ENCODE measurements at places on chromosomes 6 and 20. TPM values are rescaled to one million over a fixed set of nuclear protein-coding genes. Genes with fewer than 3 reads are reported as not detected.

- no peak overlapping the region for H3K4me3 ChIP-seq
- H3K27ac ChIP-seq: no peak overlapping the region
- no peaks in the 10 kb centered on the region for H3K27me3 ChIP-seq
- DNase-seq: no peak
- peaks cover 29% of the 10 kb centered on the region for H3K36me3 ChIP-seq
Observed at GRCh38 chr6:57063847-57064246, 17.4 kb downstream of the KIAA1586 start.

- peak overlapping the region; percentile 82 for H3K27ac ChIP-seq
- peak overlapping the region; percentile 84 for H3K4me3 ChIP-seq
- peaks cover 11% of the 10 kb centered on the region for H3K36me3 ChIP-seq
- peaks cover 3% of the 10 kb centered on the region for H3K27me3 ChIP-seq
Observed at GRCh38 chr6:70413992-70414494, 735 bp downstream of the FAM135A start.

DNA sequence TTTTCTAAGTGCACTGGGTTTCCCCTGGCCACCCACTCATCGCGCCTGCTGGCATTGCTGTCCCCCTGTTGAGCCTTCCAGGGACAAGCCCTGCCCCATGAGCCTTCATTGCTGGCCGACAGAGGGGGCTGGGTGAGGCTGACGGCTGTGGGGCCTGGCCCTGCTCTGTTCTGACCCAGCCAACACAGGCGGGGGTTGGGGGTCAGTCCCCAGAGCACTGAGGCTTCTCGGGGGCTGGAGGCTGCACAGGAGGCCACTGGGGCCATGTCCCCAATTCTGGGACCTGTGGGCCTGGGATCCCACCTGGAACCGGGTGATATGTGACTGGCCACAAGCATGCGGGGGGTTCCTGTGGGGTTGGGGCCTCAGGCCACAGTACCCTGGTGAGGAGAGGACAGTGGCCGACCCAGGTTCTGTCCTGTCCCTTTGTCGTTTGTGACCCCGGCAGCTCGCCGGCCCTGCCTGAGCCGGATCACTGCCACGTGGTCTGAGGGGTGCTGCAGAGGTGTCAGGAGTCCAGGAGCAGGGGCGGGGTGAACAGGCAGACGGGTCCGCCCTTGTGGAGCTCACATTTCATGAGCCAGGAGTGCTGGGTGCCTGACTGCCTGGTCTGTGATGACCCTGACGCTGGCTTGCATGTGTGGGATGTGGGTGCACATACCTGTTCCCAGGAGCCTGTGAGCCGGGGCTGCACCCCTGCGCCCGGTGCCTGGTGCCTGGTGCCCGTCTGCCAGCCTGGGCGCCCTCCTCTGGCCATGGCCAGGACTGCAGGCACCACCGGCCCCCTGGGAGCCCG, 2.1 kb upstream of the COL20A1 start:
- H3K36me3 ChIP-seq: no peaks in the 10 kb centered on the region
- peak; percentile 64 for DNase-seq
- no peak overlapping the region for H3K4me3 ChIP-seq

- no peak overlapping the region for H3K27ac ChIP-seq
- no peaks in the 10 kb centered on the region for H3K4me1 ChIP-seq
- no peak overlapping the region for H3K4me3 ChIP-seq
Observed at GRCh38 chr6:169623343-169623742, 78.5 kb downstream of the WDR27 start.

DNA sequence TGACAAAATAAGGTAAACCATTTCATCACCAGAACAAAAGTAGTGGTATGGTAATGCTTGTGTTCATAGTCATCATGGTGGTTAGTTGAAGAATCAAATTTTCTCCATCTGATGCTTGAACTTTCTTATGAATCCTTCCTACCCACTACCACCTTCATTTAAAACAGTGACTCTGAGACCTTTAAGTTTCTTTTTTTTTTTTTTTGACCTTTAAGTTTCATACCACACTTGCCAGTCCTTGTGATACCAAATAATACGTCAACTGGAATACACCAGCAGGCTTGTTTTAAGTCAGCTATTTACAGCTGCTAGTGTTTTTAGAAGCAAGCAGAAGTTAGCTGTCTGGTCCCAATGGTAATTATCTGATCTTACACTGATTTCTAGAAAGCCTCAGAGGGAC, 413.4 kb upstream of the SOX4 start:
- peaks cover 8% of the 10 kb centered on the region for H3K4me1 ChIP-seq
- no peaks in the 10 kb centered on the region for H3K27me3 ChIP-seq
- H3K36me3 ChIP-seq: peaks cover 13% of the 10 kb centered on the region
- no peak overlapping the region for H3K4me3 ChIP-seq

- H3K36me3 ChIP-seq: no peaks in the 10 kb centered on the region
- DNase-seq: no peak
- no peaks in the 10 kb centered on the region for H3K4me1 ChIP-seq
- no peak overlapping the region for H3K4me3 ChIP-seq
- H3K27me3 ChIP-seq: no peaks in the 10 kb centered on the region
Observed at GRCh38 chr20:9300534-9300933, 213.9 kb upstream of the LAMP5 start.

GRCh38 chr6:130843575-130844320, 16.5 kb downstream of the SMLR1 start:
- no peaks in the 10 kb centered on the region for H3K27me3 ChIP-seq
- no peak overlapping the region for H3K4me3 ChIP-seq
- H3K36me3 ChIP-seq: no peaks in the 10 kb centered on the region
- H3K27ac ChIP-seq: no peak overlapping the region
- DNase-seq: no peak

GRCh38 chr6:149254253-149254652, 63.3 kb upstream of the TAB2 start:
- DNase-seq: no peak
- H3K4me3 ChIP-seq: no peak overlapping the region
- no peaks in the 10 kb centered on the region for H3K27me3 ChIP-seq
- peaks cover 15% of the 10 kb centered on the region for H3K36me3 ChIP-seq

Gene SLC35D3
- total RNA-seq: not detected

Gene GTF2H4
- total RNA-seq: 30.0 TPM
